ENCODE measurements at places on chromosomes 3 and 15. TPM values are rescaled to one million over a fixed set of nuclear protein-coding genes. Genes with fewer than 3 reads are reported as not detected.

Gene ANKRD63
- total RNA-seq: 0.26 TPM

Gene TRH
- not detected for total RNA-seq

Gene IL12A
- total RNA-seq: 0.82 TPM

Gene MYL3
- not detected for total RNA-seq

Gene LIPH
- total RNA-seq: not detected

Gene ACOX2
- total RNA-seq: 3.1 TPM

Gene ETV5
- 31.9 TPM for total RNA-seq

Gene SGO1
- 36.4 TPM for total RNA-seq

Gene ERICH6
- not detected for total RNA-seq

Gene MFSD1
- 11.0 TPM for total RNA-seq

DNA sequence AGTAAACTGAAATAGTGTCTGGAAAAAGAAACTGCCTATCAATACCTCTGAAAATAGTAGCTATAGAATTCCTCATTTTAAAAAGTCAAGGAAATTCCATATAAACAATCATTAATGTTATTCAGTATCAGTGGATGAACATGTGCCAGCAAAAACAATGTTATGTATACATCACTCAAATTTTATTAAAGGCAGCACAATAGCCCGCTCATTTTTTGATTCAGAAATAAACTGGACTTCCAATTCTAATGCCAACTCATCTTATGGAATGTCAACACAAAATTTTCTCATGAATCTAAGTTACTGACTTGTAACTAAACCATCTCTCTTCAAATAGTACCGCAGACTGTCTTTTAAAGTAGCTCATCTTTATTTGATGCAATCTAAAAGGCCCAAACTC is 19.0 kb downstream of the THBS1 start:
- DNase-seq: no peak

- no peak for DNase-seq
Observed at GRCh38 chr3:123085932-123086627, 19.3 kb downstream of the PDIA5 start.

DNA sequence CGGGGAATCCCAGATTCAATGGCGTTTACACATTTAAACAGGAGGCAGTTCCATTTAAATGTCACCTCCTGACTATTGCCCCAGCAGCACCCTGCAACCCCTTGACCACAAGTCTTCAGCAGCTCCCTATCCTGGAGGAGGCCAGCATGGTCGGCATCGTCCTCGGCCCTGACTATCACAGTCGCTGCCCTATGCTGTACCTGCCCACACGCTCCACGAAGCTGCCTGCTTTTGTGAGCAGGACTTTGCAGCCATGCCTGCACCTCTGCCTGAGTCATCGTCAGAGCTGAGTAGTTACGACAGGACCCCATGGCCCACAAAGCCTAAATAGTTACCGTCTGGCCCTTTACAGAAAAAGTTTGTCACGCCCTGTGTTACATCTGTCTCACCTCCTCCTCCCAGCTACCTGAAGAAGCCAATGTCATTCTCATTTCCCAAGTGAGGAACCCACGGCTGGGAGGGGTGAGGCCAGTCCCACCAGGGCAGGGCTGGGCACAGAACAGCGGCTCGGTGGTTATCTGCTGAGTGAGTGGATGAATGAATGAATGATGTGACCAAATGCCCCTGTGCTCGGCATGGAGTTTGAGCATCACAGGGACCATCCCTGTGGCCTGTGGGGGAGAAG is 47.8 kb upstream of the IQSEC1 start:
- no peak for DNase-seq

GRCh38 chr3:180062771-180063170 is 26.0 kb upstream of the PEX5L start:
- no peak for DNase-seq

DNA sequence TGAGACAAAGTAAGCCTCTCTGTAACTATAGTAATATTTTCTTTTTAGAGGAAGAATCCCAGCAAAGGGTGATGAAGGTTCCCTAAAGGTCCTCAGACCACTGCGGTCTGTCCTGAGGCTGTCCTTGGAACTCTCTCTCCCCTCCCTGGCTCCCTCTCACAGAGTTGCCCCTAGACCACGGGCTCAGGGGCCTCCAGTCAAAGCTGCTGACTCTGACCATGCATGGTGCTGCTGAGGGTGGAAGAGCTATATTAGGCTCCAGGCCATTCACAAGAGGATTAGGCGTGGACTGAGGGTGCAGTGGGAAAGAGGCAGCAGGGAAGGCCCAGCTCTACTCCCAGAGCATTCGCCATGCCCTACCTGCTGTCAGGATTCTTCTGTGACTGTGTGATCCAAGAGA is 14.6 kb downstream of the CAPN3 start:
- no peak for DNase-seq

DNA sequence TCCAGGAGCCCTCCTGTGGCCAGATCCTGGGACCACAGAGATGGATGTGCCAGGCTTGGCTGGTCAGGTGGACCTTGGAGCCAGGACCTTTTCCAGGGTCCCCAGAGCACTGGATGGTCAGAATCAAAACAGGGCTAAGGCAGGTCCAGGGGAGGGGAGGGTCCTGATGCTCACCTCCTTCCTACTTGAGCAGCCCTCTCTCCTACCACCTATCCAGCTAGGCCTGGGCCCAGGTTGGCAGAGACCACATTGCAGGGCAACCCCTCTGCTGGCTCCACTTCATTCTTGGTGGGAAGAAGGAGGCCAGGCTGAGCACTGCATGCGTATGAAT is 28.5 kb upstream of the SFMBT1 start:
- DNase-seq: no peak

DNA sequence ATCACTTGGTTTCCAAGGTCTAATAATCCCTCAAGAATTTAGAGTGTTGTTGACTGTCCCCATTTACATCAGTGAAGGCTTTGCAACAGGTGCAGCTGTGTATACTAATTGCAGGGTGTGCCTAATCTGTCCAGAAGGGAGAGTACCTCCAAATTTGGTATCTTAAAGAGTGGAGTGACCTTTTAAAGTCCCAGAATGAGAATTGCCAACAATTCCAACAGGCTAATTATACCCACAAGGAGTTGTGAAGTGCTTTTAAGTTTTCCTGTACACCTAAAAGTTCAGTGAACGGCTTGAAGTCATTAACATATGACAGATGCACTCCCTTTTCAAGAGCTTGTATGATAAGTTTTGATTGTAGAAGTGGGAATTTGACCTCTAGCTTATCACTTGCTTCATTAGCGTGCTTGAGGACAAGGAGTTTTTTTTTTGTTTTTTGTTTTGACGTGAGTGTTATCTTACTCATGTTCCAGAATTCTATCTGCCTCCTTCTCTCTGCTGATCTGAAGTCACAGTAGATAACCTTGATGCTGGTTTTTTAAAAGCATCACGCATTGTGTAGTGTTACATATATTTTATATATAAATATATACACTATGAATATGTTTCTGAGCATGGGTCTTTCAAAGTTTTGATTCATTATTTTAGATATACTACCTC is 26.3 kb downstream of the CDIN1 start:
- no peak for DNase-seq

DNA sequence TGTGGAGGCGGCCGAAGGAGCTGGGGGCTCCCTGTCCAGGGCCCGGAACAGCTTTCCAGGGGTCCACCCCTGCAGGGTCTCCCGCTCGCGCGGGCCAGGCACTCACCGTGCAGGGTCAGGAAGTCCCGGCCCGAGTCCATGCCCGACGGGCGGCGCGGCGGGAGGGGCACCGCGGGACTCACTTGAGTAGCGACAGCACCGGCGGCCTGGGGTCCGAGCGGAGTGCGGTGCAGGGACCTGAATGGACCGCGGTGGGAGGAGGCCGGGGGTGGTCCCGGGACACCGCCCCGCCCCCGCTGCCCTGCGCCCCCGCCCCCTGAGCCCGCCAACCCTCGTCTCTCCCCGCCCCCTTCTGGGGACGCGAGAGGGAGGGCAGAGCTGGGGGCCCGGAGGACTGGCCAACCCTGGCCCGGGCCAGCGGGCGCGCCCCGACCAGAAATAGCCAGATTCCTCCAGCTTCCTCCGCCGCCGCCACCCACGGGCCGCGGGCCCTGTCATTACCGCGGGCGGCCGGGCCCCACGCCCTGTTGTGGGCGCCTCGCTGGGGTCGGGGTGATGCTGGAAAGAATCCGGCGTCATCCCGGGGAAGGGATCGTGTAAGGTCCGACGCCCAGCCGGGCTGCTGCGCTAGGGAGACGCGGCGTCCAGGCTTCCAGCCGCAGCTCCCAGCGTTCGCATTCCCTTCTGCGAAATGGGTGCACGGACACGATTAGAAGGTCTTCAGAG is at the start of gene PLCD1:
PLCD1 (minus strand) TSS at position 243 of the 726 bp plus-strand sequence; CDS start at position 140, 103 bp downstream.
- DNase-seq: no peak

DNA sequence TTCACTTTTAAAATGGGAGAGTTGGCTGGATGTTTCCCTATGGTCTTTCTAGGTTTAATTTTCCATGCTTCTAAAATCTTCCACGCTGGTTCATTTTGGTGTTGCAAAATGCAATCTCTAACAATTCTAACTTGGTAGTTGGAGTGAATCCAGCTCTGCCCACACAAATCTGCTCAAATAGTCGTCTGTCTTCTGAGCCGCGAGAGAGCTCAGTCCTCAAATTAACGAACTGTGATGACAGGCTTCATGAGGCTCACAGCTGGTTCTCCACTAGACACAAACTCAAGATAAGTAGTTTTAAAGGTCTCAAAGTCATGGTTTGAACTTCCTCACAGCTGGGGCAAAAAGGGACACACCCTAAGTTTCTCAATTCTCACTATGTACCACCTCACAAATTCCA is 178.6 kb upstream of the LYSMD4 start:
- no peak for DNase-seq

GRCh38 chr3:13480340-13481318 is 523 bp downstream of the HDAC11 start:
- DNase-seq: no peak

DNA sequence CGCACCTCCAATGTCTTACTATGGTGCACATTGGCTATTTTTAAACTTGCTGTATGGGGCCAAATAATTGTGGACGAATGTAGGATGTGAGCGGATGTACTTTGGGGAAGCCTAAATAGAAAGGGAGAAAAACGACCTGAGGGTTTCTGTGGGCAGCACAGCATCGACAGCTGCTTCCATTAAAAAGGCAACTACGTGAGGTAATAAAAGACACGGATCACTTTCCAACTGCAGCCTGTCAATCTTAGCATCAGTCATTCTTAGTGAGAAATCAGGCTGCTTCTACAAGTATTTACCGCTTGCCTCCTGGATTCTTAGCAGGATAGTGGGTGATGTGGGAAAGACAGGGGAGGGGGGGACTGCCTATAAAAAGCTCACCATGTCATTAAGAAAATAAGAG is 186.7 kb upstream of the SLC2A2 start:
- no peak for DNase-seq

DNA sequence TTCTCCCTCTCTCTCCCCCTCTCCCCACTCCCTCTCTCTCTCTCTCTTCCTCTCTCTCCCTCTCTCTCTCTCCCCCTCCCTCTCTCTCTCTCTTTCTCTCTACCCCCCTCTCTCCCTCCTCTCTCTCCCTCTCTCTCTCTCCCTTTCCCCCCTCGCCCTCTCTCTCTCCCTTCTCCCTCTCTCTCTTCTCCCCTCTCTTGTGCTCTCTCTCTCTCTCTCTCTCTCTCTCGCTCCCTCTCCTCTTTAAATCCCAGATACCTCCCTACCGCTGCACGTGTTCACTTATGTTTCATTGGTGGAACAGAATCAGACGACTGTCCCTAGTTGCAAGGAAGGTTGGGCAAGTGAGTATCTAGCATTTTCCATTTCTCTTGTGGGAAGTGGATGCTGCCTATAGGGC is 166.5 kb downstream of the EBLN2 start:
- DNase-seq: no peak

DNA sequence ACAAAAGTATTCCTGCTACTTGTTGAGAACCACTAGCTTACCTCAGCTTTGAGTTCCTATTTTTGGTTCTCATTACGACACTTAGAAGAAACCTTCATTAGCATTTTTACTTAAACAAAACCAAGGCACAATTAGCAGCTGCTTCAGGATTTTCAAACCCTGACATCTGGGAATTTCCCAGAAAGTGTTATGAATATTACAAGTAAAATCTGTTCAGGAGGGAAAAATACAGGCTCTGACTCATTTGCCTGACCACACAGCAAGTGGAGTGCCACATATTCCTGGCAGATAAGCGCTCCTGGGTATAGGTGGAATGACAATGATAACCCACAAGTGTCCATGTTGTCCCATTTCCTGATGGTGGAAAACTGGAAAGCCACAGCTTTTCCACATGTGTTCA is 10.3 kb upstream of the RFTN1 start:
- no peak for DNase-seq

- DNase-seq: no peak
Observed at GRCh38 chr3:10744098-10744465, 71.9 kb upstream of the SLC6A11 start.

DNA sequence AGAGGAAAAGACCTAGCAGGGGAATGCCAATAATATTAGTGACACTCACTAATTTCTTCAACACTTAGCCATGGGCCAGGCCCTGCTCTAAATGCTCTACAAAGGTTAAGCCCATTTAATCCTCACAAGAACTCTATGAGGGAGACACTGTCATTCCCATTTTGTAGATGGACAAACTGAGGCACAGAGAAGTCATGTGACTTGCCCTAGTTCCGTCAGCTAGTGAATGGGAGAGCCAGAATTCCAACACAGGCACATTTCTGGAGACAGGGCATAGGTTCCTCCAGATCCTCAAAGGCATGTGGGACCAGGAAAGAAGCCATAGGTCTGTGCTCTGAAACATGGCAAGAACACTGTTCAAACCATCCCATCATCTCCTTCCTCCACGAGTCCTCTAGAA is 31.5 kb downstream of the LOXL1 start:
- no peak for DNase-seq

- no peak for DNase-seq
Observed at GRCh38 chr3:118968640-118969039, 66.0 kb downstream of the IGSF11 start.

GRCh38 chr15:72927451-72927850 is 124.8 kb upstream of the NEO1 start:
- no peak for DNase-seq

DNA sequence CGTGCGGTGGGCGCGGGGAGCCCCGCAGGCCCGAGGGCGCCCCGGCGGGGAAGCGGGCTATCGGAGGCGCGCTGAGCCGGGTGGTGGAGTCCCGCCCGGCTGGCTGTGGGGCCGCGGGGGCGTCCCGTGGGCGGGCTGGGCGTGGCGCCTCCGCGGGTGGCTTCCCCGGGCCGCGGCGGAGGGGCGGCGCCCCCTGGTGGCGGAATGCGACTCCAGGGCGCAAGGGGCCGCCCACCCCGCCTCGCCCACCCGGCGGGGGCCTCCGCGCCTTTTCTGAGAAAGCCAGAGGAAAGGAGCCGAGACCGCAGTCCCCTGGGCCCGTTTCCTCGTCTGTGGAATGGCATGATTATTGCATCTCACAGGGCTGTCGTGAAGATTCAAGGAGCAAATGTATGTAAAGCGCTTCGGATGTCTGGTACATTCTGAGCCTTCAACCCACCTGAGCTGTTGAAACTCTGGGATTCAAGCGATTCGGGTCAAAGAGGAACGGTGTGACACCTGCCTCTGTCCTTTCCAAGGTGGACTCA is 31.9 kb upstream of the RAB6B start:
- DNase-seq: no peak

DNA sequence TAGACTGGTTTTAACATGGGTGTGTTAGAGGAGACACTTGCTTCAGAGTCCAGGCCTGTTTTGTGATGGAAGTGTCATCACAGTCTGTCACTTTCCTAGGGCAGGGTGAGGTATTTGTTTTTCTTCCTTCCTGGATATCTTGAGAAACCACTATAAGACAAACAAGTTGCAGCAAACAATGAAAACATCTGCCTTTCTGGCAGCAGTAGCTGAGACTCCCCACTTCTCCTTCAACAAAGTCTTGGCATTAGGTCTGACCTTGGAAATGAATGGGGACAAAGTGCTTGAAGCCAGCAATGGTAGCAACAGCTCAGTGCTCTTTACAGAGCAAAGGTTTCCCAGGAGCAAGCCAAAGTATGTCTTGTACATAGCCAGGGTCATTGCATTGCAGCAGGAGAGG is 64.6 kb downstream of the CD200 start:
- DNase-seq: no peak

GRCh38 chr3:188554404-188554803 is 400.4 kb downstream of the LPP start:
- DNase-seq: no peak
